ENCODE measurements at places on chromosomes 4 and X.
A peak's percentile ranks its signal among the peaks of the same experiment; 100 is the strongest.

DNA sequence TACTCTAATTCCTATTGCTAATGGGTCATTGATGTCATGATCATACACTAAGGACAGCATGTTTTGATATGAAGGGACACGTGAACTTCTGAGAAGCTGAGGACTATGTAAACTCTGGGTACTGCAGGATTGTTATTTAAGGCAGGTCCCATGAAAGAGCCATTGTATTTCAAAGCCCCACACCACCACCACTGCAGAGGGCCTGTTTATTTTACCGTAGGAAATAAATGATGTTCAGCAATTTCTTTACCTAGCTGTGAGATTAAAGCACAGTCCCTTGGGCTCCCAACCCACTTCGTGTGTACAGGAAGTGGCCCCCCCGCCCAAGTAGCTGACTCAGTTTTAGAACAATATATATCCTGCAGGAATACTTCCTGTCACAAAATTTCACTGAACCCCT is 89.8 kb upstream of the ACSL4 start:
- DNase-seq: no peak

DNA sequence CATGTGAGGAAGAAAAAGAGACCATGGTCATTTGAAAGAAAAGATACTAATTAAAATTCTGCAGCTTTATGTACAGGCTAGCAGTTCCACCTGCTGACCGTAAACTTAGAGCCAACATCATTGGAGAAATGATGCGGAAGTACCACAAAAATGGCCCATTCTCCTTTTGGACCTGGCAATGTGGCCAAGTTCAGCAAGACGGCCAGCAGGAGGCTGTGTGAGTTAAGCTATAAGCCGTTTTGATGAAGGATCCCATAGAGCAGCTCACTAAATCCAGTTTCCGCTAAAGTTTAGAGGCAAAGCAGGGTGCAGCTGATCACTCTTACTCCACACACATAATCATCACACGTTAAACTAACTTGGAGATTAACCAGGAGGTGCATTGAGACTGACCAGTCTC is 133.8 kb downstream of the LDB2 start:
- DNase-seq: peak; percentile 87

DNA sequence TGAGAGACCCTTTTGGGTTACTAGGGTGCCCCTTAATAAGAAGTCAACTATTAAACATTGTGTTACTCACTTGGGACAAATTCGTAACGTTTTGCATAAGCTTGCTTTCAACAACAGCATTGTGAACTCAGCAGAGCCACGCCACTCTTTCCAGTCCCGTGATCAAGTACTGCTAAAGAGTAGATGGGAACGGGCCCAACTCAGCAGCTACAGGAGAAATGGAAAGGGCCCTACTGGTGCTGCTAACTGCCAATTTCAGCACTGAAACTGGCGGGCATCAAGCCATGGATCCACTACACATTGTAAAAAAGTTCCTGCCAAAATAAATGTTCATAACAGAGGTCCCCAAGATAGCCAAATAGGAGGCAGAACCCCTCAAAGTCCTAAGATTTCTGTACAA is 19.0 kb upstream of the DHX15 start:
- no peak for DNase-seq

- no peak for DNase-seq
Measured at GRCh38 chr4:7894677-7895181, 44.9 kb downstream of the AFAP1 start.

DNA sequence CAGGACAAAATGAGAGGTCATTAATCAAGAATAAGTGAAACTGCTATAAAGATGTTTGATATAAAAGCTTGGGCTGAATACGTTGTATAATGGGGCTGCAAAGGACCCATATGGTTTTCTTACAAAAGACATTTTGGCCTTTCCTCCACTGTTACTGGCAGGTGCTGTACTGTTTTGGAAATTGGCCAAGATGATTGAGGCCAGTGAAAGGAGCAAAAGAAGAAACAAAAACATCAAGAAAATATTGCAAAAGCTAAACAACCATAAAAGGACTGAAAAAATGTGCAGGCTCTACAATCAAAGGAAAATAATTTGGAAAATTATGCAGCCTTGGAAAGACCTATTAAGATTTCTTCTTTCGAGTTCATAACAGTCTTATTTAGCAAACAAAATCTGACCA is 222.2 kb upstream of the PPP1R2C start:
- no peak for DNase-seq

All from GM23338 (cell line).